ENCODE measurements at places on chromosomes 3 and 15. TPM values are rescaled to one million over a fixed set of nuclear protein-coding genes. Genes with fewer than 3 reads are reported as not detected.

The SI gene
- polyA plus RNA-seq, result 8.8 TPM

The PIF1 gene
- polyA plus RNA-seq, result 2.4 TPM

The NDN gene
- 5.5 TPM for polyA plus RNA-seq

The ANKRD34C gene
- polyA plus RNA-seq, result not detected

The ITGB5 gene
- 15.0 TPM for polyA plus RNA-seq

The RARB gene
- polyA plus RNA-seq, result 2.1 TPM

The KLHL18 gene
- polyA plus RNA-seq, result 13.8 TPM

The OR5K2 gene
- polyA plus RNA-seq, result not detected

The FGF7 gene
- 5.1 TPM for polyA plus RNA-seq

The CTXN2 gene
- not detected for polyA plus RNA-seq

The CCR3 gene
- polyA plus RNA-seq, result 0.04 TPM

The CLDN11 gene
- polyA plus RNA-seq, result 0.23 TPM

The RASGRF1 gene
- polyA plus RNA-seq, result 0.60 TPM

The CLDN16 gene
- polyA plus RNA-seq, result 0.01 TPM

The ZMYND10 gene
- 0.77 TPM for polyA plus RNA-seq

The DNAJC17 gene
- polyA plus RNA-seq, result 46.5 TPM

The GLDN gene
- 1.2 TPM for polyA plus RNA-seq

The RPL22L1 gene
- polyA plus RNA-seq, result 148 TPM

The EPHB3 gene
- 20.2 TPM for polyA plus RNA-seq

The AADACL2 gene
- polyA plus RNA-seq, result not detected

The NANOGP8 gene
- 0.15 TPM for polyA plus RNA-seq

The UBAP1L gene
- polyA plus RNA-seq, result 2.0 TPM

The LRRC31 gene
- polyA plus RNA-seq, result 54.7 TPM

The NISCH gene
- 18.0 TPM for polyA plus RNA-seq

The SERPINI2 gene
- not detected for polyA plus RNA-seq

The NR1I2 gene
- 39.6 TPM for polyA plus RNA-seq

The MORC1 gene
- polyA plus RNA-seq, result 0.03 TPM

The SEC62 gene
- 36.8 TPM for polyA plus RNA-seq

The CASR gene
- 0.06 TPM for polyA plus RNA-seq

The RTP4 gene
- polyA plus RNA-seq, result 7.9 TPM

The LRRIQ4 gene
- polyA plus RNA-seq, result not detected

The NPAP1 gene
- under 0.01 TPM for polyA plus RNA-seq

The DZIP1L gene
- polyA plus RNA-seq, result 1.2 TPM

The ANKDD1A gene
- polyA plus RNA-seq, result not detected

The DUOXA2 gene
- polyA plus RNA-seq, result 1.4 TPM

The HRG gene
- polyA plus RNA-seq, result not detected

The P3H2 gene
- polyA plus RNA-seq, result 1.8 TPM

The SEMA6D gene
- 2.4 TPM for polyA plus RNA-seq

The MBD4 gene
- 21.6 TPM for polyA plus RNA-seq

The DNAH1 gene
- polyA plus RNA-seq, result 1.4 TPM

The A4GNT gene
- not detected for polyA plus RNA-seq

The SAXO2 gene
- 0.57 TPM for polyA plus RNA-seq

The XIRP1 gene
- polyA plus RNA-seq, result 1.2 TPM

The TIMP4 gene
- 5.4 TPM for polyA plus RNA-seq

The WDR82 gene
- polyA plus RNA-seq, result 28.4 TPM

The FANCD2OS gene
- not detected for polyA plus RNA-seq

The EXD1 gene
- polyA plus RNA-seq, result not detected

The MEIS2 gene
- polyA plus RNA-seq, result 4.2 TPM

The GOLGA6A gene
- polyA plus RNA-seq, result not detected

The USP4 gene
- polyA plus RNA-seq, result 19.0 TPM

The ADGRG7 gene
- polyA plus RNA-seq, result 7.4 TPM

The ACAA1 gene
- 131 TPM for polyA plus RNA-seq

The EPHB1 gene
- not detected for polyA plus RNA-seq

The PAQR9 gene
- not detected for polyA plus RNA-seq
